Mesothelial cell of epicardium (in vitro differentiated cells): ENCODE measurements at places on chromosomes 3 and 15.

DNA sequence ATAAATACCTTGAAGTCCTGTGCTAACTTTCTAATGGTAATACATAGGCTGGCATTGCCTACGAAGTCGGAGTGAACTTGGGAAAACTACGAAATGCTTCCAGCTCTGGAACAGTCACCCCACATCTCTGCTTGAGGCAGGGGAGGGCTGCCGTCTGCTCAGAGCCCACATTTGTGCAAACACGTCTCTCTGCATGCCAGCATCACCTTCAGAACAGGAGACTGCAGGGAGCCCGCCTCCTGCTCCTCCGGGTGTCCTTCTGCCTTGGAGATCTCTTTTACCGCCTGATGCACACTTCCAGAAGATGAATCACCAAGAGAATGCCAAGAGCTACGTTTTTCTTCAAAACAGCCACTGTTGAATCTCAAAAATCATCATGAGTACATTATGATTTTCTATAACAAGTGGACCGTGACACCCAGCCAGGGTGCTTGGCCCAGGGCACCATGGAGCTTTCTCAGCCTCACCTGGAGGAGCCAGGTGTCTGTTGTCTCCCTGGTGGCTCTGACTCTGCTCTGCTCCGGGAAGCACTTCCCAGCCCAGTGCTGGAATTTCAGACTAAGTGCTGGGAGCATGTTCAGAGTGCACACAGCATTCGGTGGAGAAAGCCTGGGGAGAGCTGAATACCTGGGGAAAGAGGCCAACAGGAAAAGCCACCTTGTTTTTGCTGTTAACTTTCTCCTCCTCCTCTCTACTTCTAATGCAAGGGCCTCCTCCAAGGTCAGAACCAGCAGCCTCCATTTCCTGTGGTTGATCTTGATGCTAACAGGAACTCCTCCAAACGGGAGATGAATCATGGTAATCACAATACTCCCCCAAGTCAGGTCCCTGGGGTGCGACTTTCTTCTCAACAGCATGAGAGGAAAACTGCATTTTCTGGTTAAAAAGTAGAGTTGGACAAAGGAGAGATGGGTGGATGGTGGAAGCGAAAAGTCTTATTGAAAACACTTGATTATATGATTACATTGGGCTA is 467.7 kb downstream of the GABRG3 start:
- DNase-seq, result no peak
- H3K4me3 ChIP-seq, result no peak overlapping the region
- no peaks in the 10 kb centered on the region for H3K4me1 ChIP-seq
- H3K27me3 ChIP-seq, result peaks cover 9% of the 10 kb centered on the region
- no peak overlapping the region for H3K27ac ChIP-seq

GRCh38 chr15:85992224-85992623 is 87.4 kb upstream of the AGBL1 start:
- H3K4me1 ChIP-seq, result no peaks in the 10 kb centered on the region
- H3K27me3 ChIP-seq, result peaks cover 7% of the 10 kb centered on the region
- DNase-seq, result no peak
- no peak overlapping the region for H3K4me3 ChIP-seq

- H3K36me3 ChIP-seq, result peaks cover 24% of the 10 kb centered on the region
- no peak overlapping the region for H3K27ac ChIP-seq
- no peaks in the 10 kb centered on the region for H3K4me1 ChIP-seq
- no peaks in the 10 kb centered on the region for H3K27me3 ChIP-seq
Observed at GRCh38 chr15:72082176-72082575, 35.8 kb downstream of the MYO9A start.

- peaks cover 4% of the 10 kb centered on the region for H3K36me3 ChIP-seq
- no peak overlapping the region for H3K4me3 ChIP-seq
- H3K4me1 ChIP-seq, result peaks cover 5% of the 10 kb centered on the region
- H3K27ac ChIP-seq, result no peak overlapping the region
- H3K27me3 ChIP-seq, result no peaks in the 10 kb centered on the region
Observed at GRCh38 chr15:40463886-40464545, 6.8 kb upstream of the CHST14 start.

GRCh38 chr15:21268436-21268940 is 171.8 kb downstream of the POTEB3 start:
- H3K4me1 ChIP-seq, result no peaks in the 10 kb centered on the region
- peaks cover 4% of the 10 kb centered on the region for H3K36me3 ChIP-seq
- no peak overlapping the region for H3K4me3 ChIP-seq
- H3K27ac ChIP-seq, result no peak overlapping the region
- DNase-seq, result no peak
- H3K27me3 ChIP-seq, result no peaks in the 10 kb centered on the region

GRCh38 chr3:108202834-108203233 is 19.4 kb downstream of the IFT57 start:
- no peak for DNase-seq
- H3K4me3 ChIP-seq, result no peak overlapping the region
- no peaks in the 10 kb centered on the region for H3K4me1 ChIP-seq
- H3K27me3 ChIP-seq, result no peaks in the 10 kb centered on the region

DNA sequence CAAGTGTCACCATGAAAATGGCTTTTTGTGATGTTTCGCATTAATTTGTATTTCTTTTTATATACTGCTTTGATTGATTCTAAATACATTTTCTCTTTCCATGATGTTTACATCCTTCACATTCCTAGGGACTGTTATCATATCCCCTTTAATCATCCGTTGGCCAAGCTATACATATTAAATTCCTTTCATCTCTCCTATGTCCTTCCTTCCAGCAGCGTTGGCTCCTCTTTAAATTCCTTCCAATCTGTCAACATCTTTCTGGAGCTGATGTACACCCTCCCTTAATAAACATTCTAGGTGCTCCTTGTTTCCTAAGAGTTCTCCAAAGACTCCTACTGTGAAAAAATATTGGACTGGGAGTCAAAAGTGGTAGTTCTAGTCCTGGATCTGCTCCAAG is 87.8 kb downstream of the IGF2BP2 start:
- peaks cover 53% of the 10 kb centered on the region for H3K4me1 ChIP-seq
- H3K27ac ChIP-seq, result peak overlapping the region; percentile 14
- H3K27me3 ChIP-seq, result no peaks in the 10 kb centered on the region
- H3K36me3 ChIP-seq, result no peaks in the 10 kb centered on the region

DNA sequence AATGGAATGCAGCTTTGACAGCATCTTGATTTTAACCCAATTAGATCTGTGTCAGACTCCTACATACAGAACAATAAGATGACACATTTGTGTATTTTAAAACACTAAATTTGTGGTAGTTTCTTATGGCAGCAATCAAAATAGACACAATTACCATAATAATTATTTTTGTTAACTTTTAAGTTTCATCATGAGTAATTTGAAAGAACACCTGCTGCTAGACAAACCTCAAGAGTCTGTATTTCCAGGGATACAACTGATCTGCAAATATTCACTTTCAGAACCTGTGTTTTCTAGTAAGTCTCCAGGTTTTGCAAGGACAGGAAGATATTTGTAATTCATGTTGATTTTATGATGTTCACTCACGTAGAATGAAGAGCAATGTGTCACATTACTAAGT is 736.8 kb downstream of the DIPK2A start:
- H3K4me3 ChIP-seq, result no peak overlapping the region
- no peaks in the 10 kb centered on the region for H3K4me1 ChIP-seq
- DNase-seq, result no peak
- no peak overlapping the region for H3K27ac ChIP-seq

- no peaks in the 10 kb centered on the region for H3K4me1 ChIP-seq
- no peak for DNase-seq
- H3K27ac ChIP-seq, result no peak overlapping the region
- peaks cover 7% of the 10 kb centered on the region for H3K36me3 ChIP-seq
- no peak overlapping the region for H3K4me3 ChIP-seq
Observed at GRCh38 chr15:45448066-45448915, 69.9 kb upstream of the GATM start.
